NCI-H2081 (cell line): ENCODE measurements at places on chromosomes 13 and 19.

- DNase-seq: no peak
Measured at GRCh38 chr19:48632692-48633147, 4.5 kb downstream of the DBP start.

DNA sequence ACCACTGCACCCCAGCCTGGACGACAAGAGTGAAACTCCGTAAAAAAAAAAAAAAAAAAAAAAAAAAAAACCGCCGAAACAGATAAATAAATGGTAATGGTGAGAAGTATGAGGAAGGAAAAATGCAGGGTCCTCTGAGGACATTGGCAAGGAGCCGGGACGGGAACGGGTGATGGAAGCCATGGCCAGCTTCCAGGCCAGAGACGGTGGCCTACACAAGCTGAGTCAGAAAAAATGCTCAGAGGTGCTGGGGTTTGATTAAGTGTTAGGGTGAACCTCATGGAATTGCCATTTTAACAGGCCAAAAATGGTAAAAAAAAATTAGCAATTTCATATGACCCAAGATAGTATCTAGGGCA, 866 bp upstream of the ZSWIM4 start:
- no peak for DNase-seq

DNA sequence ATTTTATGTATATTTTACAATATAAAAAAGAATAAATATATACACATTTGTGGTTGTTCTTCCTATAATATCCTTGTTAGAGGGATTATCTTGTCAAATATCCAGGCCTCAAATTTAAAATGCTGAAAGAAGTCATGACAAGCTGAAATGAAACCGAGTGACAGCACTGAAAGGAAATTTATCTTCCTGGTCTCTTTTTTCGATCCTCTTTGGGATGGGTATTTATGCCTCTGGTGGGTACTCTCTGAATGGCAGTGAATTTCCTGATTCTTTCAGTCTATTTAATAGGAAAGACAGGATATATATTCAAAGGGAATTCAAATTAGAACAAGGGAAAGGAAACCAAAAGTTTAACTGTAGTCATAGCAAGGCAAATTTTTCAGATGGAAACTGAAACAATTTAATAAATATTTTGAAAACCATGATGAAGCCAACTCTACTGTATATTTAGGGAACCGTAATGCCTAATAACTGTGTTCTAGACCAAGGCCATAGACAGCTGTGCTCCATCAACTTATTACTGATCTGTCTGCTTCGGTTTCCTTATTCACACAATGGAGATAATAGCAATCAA, 97.9 kb downstream of the DLEU7 start:
- DNase-seq: no peak

DNA sequence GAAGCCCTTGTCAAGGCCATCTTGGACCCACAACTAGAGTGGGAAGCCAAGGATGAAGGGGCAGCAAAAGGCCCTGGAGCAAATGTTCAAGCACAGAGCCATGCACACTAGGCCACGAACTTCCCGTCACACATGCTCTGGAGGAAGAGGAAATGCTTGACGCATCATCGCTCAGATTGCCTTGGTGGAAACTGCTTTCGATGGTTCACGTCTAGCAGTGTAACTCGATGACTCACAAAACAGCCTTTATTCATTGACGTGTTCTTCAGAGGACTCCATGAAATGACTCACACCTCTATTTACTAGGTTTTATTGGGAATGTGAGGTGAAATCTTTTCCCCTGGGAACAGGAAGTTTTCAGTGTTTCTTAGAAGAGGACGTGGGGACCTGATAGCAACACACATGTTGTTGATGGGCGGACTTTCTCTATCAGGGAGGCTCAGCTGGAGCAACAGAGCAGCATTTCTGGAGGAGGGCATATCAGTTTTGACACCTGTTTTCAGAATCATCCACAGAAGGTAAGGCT, 79.8 kb upstream of the FLT1 start:
- no peak for DNase-seq

DNA sequence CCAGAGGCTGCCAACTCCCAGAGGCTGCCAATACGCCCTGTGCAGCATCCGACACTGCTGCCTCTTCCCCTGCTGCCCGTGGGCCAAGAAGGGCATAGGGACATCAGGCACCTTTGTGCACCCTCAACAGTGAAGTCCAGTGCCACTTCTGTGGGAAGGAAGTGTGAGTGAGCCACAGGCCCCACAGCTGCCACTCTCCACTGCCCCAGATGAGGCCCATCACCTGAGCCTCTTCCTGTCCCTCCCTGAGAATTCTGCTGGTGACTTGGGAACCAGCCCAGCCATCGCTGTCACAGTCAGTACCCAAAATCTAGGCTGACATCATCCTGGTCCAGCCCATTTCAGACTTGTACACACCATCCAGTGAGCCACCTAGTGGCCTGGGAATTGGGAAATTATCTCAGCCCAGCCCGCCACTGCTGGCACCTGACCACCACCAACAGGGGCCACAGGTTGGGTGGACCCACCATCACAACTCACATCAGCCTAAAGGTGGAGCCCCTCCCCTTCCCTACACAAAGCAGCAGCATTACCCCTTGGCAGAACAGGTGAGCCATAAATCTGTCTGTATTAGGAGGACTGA, 733.9 kb upstream of the KLHL1 start:
- DNase-seq: no peak

DNA sequence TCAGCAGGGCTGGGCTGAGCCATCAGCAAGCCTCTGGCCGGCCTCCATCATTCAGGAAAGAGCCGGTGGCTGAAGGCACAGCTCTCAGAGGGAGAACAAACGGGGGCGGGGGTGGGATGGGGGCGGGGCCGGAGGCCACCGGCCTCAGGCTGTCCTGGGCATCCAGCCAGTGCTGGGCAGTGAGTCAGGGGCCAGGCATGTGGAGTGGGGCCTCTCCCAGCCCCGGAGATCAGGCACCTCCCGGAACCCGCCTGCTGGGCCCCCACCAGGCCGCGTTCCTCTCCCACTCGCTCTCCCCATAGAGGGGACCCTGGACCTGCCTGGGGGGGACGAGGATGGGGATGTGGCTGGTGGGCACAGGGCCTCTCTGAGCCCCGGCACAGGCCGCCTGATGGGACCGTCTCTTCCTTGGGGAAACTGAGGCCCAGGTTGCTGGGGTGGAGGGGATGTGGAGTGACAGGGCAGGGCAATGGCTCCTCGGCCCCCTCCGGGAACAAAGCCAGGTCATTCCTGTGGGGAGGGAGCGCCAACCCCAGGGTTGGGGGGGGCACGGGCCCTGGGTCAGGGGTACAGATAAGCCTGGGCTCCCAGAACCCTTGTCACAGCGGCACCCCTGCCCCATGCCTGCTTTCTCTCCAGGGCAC, 12.9 kb downstream of the SPC24 start:
- no peak for DNase-seq

GRCh38 chr13:28704919-28705318, 13.9 kb downstream of the SLC46A3 start:
- DNase-seq: no peak

- no peak for DNase-seq
Measured at GRCh38 chr19:31332096-31332495, 17.1 kb downstream of the TSHZ3 start.

- no peak for DNase-seq
Measured at GRCh38 chr13:113803409-113804016, 44.5 kb downstream of the TMEM255B start.

DNA sequence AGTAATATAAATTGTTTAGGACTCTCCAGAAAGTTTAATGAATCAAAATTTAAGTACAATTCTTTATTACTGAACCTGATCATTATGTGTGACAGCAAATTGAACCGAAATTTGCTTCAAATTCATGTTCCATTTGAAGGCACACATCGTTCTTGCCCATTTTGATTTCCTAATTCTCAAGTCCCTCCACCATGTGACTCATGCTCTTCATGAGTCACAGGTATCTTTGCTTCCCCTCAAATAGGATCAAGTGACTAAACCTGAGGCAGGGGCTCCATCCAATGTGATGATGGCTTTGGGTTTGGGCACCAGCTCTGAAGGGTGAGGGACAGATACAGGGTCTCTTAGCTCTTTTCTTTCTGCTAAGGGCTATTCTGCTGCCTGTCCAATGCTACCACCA, 86.1 kb downstream of the THSD1 start:
- no peak for DNase-seq

- DNase-seq: no peak
Measured at GRCh38 chr13:38730332-38730731, 43.5 kb downstream of the FREM2 start.

DNA sequence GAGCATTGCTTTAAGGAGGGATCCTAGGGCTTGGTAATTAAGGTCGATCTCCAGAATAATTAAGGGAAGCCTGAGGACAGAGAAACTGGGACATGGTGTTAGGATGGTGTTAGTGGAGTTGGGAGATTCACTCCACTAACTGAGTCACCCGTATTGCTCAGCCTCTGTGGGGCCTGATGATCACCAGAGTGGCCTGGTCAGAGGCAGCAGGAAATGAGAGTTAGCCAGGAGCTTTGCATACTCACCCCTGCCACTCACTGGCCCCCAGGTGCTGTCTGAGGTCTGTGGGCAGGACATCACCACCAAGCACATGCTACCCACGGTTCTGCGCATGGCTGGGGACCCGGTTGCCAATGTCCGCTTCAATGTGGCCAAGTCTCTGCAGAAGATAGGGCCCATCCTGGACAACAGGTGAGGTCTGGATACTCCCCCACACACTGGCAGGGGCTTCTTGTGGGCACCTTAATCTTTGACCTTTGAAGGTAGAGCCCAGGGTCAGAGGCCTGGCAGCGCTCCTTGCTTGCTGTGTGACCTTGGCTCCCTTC, 32.1 kb downstream of the PPP2R1A start:
- DNase-seq: no peak

GRCh38 chr19:13073263-13073662, 29.4 kb downstream of the LYL1 start:
- no peak for DNase-seq

DNA sequence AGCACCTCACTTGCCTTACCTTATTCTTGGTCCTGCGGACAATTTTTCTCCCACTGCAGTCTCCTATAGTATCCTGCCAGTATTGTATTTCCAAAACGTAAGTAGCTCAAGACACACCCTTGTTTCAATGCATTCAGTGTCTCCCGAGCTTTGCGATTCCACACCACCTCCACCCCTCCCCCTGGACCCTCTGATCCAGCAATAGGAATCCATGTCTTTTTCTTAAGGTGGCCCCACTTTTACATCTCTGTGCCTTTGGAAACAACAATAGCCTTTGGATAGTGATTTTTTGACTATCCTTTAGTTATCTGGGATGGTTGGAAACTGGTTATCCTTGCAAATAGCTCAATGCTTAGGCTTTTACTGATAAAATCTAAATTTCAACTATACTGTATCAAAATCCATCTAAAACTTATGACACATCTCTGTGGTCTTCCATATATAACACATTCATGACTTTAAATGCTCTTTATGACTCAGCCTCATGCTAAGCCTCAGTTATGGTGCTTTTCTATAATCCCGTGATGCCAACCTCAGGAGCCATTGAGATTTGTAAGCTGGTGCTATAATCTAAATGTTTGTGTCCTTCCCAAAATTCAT, 27.1 kb downstream of the FAM216B start:
- DNase-seq: no peak

DNA sequence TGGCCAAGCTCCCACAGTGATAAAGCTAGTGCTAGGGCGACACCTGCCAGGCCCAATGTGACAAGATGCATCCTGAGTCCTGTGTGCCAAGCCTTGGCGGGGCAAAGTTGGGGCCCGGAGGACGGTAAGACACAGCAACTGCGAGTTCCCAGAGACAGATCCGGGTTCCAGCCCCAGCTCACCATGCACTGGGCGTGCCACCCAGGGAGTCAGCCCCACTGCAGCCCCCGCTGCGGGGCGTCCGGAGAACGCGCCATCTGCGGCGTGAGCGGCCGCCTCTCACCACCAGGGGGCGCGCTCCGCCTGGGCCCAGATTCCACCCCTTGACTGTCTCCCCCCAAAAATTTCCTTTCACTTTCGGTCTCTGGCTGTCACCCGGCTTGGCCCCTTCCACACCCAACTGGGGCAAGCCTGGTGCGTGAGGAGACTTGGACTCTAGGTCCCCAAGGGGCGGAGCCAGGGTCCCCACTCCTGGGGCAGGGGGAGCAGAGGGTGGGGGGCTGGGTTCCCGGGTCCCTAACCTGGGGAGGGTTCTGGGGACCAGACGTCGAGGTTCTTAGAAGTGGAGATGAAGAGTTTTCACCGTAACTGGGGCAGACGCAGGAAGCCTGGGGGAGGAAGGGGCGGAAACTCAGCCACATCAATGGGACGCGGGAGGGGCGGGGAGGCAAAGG, at the start of gene FLT3LG:
FLT3LG (plus strand) TSS at position 348 of the 674 bp plus-strand sequence. CDS start 425 bp downstream, outside the sequence.
- DNase-seq: peak; percentile 55

DNA sequence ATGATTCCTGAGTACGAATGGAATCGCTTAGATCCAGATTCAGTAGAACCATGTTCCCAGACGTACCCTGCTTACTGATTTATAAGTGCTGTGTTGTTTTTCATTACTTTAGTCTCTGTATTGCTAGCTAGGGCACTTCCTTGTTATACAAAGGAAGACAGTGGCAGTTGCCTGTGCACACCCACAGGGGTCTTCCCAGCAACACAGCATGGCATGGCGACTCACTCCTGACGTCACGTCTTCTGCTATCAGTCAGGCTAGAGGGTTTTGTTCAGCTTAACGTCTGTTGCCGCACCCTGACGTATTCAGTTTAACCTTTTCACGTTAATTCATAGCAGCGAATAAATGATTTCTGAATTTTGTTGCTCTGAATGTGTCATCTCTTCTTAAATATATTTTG, 295.1 kb downstream of the MYO16 start:
- no peak for DNase-seq

- no peak for DNase-seq
Measured at GRCh38 chr13:23385931-23386330, 47.6 kb downstream of the SACS start.

- DNase-seq: no peak
Measured at GRCh38 chr13:67519356-67519755, 289.2 kb upstream of the PCDH9 start.

GRCh38 chr13:36888645-36889044, 31.4 kb downstream of the SMAD9 start:
- DNase-seq: peak; percentile 56

DNA sequence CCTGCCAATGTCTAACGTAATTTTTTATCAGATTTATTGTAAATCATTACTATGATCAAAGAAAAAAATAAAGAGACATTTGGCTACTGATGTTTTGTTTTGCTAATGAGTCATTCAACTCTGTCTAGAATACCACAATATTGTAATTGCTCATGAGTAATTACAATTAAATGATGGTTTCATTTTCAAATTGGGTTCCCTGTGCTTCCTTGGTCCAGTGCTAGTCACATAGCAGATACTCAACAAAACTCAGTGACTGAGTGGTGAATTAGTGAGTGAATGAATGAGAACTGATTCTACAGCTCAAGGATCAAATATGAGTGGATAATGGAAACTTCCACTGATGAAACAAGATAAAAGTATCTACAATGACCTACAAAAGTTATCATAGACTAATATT, 304.7 kb downstream of the POU4F1 start:
- no peak for DNase-seq

DNA sequence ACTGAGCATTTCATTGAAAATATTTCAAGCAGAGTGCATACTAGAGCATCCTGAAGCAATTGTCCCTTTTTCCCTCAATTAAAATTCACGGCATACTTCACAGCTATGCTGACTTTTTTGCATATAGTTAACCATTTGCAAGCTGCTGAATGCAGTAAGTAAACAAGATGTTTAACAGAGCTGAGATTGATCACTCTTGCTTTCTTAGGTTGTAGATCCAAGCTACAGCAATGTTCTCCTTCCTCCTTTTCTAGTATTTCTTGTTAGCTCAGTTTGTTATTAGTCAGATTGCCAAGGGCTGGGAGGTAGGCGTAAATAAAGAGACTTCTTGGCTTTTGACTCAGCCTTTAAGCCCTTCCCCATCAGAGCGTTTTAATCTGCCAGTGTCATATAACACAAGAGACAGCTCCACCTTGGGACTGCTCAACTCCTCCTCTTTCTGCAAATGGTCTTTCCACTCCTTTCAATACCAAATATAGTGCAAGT, at the start of gene SLITRK6:
SLITRK6 (minus strand) TSS at position 323 of the 486 bp plus-strand sequence. CDS start 2,911 bp downstream, outside the sequence.
- peak; percentile 96 for DNase-seq
